Activated CD4-positive, alpha-beta T cell treated with anti-CD3 and anti-CD28 coated beads, Interleukin-2, amount 10 ng/mL, durations not matched to agents 24 days and 14 days (primary cell): ENCODE measurements at places on chromosomes 16 and 17. TPM values are rescaled to one million over a fixed set of nuclear protein-coding genes. Genes with fewer than 3 reads are reported as not detected.

DNA sequence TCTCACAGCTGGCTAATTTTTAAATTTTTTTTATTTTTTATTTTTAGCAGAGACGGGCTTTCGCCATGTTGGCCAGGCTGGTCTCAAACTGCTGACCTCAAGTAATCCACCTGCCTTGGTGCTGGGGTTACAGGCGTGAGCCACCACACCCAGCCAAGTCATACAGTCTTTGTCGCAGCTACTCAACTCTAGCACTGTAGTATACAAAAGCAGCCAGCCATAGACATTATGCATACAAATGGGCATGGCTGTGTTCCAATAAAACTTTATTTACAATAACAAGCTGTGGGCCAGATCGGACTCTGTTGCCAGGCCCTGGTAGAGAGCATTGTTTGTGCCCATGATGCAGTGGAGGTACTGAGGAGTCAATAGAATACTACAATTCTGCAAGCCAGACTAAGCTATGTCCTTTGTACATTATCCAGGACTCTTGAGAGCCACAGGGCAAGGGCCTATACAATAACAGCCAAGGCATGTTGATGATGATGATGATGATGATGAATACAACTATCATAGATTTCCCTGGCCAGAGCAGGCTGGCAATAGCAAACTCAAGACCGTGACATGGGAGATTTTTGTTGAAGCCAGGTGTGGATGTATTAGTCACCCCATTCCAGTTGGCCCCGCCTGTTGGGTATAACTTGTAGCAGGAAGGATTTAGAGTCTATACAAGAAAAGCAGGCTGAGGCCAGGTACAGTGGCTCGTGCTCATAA, 101.8 kb downstream of the MYH11 start:
- DNase-seq, result no peak

- no peak for DNase-seq
These were observed 2.3 kb upstream of the COL1A1 start for GRCh38 chr17:50203604-50204345.

GRCh38 chr16:90047714-90048346, 28.6 kb upstream of the DBNDD1 start:
- no peak for DNase-seq

- DNase-seq, result no peak
These were observed 245.1 kb downstream of the SOX9 start for GRCh38 chr17:72365857-72366414.

DNA sequence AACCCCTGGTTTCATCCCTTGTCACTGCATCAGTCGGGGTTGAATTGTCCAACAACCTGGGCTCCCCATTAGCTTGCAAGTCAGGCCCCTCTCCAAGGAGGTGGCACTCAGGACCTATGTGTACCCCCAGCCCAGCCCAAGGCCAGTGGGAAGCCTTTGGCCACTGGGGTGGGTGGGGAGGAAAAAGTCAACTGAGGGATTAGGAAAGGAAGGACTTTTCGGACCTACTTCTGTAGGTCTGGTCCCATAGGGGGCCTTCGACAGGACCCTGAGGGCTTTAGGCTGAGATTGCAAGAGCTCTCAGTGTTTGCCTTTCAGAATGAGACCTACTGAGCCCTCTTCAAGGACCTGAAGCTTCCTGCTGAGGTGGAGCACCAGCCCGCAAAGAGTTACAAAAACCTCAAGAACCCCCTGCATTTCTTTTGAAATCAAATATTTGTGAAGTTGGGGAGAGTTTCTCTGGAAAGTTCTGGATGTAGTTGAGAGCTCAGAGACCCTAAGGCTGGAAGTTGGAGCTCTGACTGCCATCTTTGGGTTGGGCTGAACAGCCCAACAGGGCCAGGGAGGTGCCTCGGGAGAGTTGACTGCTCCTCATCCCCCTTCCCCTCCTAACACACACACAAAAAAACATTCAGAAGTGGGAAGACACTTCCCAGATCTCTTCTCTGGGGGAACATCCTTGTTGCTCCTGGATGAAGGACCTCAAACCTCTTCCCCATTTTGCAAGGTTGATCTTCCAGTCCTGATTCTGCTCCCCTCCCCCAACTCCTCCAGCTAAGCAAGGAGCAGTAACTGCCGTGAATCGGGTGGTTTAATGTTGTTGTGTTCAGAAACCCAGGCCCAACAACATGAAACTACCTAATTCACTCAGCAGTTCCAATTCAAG, 5.8 kb upstream of the HOXB9 start:
- DNase-seq, result no peak

GRCh38 chr17:58345500-58345899, 6.5 kb downstream of the SUPT4H1 start:
- DNase-seq, result no peak

DNA sequence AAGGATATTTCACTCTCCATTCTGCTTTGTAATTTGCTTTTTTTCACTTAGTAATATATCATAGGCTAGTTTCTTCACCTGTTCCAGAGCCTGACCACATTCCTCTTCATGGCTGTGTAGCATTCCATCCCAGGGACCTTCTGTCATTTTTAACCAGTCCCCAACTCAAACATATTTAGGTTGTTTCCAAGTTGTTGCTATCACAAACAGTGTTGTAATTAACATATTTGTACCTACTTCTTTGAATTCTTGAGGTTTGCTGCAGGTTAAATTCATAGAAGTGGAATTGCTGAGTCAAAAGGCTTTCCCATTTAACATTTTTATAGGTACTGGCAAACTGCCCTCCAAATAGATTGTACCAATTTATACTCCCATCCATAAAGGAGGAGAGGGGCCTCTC, 65.1 kb upstream of the MED9 start:
- DNase-seq, result no peak

GRCh38 chr16:28090646-28091377, 27.3 kb upstream of the GSG1L start:
- no peak for DNase-seq

Gene TMEM114
- not detected in 2 replicates for total RNA-seq

Gene MEOX1
- 0.21 and 0.50 TPM in 2 replicates for total RNA-seq
